Stimulated activated CD8-positive, alpha-beta memory T cell treated with anti-CD3 and anti-CD28 coated beads, Interleukin-4, amount 100 ng/mL, for 4 hours (primary cell): ENCODE measurements at places on chromosomes 7 and 10.

GRCh38 chr7:131234719-131235488 lies 92.8 kb upstream of the MKLN1 start:
- DNase-seq = no peak

GRCh38 chr7:142323706-142324105 lies 65.8 kb upstream of the PRSS58 start:
- DNase-seq = no peak

GRCh38 chr7:38112075-38112474 lies 66.0 kb upstream of the STARD3NL start:
- no peak for DNase-seq

GRCh38 chr7:151426441-151426903 lies 13.5 kb downstream of the CRYGN start:
- DNase-seq = no peak

DNA sequence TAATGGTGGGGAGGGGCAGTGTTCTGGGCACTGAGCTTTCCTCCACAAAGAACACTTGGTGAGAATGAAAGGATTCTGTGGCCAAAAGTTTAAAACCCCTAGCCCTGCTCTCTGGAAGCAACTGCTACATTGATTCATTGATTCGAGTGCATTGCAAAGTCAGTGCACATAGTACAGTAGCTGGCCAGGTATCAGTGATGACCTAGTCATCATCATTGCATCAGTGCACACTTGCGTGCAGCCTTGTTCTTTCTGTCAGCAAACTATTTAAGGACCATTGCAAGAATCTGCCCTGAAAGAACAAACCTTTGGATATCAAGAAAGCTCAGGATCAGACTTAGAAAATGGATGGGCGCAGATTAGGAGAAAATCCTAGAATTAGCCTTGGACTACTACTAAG lies 47.4 kb downstream of the CUL1 start:
- no peak for DNase-seq

DNA sequence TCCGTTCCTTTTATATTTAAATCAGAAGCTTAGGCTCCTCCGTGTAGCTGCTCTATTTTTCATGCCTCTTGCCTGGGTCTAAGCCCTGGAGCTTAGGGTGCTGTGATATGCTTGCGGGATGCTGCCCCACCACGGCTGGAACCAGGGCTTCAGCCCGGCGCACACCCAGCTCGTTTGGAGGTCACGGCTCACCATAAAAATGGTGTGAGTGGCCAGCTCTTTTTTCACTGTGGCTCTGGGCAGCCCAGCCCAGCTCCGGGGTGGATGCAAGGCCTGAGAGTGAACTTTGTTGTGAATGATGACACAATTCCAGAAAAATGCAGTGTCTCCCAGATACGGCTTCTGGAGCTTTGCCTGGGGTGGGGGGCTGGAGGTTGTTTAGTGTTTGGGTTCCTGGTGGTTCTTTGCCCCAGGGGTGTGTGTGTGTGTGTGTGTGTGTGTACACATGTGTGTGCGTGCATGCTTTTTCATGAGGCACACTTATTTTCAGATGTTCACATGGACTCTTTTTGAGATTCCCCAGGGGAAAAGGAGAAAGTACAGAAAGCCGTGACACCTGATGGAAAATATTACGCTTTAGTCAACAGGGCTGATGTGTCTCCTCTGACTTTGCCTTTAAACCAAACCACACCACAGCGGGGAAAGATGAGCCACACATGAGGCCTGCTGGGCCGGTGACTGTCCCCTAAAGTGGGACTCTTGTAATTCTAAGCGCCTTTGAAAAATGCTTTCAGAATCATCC lies 46.2 kb downstream of the GRK5 start:
- DNase-seq = no peak

- no peak for DNase-seq
These were observed 69.9 kb upstream of the NXPH1 start for GRCh38 chr7:8363407-8364015.

- DNase-seq = no peak
These were observed 177.1 kb upstream of the SVIL start for GRCh38 chr10:29811751-29812427.

DNA sequence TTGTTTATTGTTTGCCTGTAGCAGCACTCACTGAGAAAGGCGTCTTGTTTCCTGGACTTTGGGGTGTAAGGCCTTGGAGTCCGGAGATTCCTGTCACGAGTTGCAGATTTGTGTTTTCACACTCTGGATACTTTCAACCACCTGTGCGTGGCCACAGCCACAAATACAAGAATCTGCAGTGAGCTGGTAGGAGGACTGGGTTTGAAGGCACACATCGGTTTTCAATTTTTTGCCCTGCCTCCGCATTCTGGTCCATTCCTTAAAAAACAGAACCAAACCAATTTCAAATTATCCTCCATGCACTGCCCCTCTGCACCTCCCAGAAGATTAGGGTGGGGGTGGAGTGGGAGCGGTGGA lies 619 bp downstream of the EXOC4 start:
- no peak for DNase-seq
